ENCODE measurements at places on chromosomes 2 and 18.

- peak; percentile 45 for DNase-seq
Measured at GRCh38 chr2:85266146-85267041, 61.4 kb downstream of the TGOLN2 start.

GRCh38 chr18:78793313-78794070 is 186.1 kb upstream of the SALL3 start:
- DNase-seq: no peak

GRCh38 chr2:179952658-179953057 is 54.4 kb downstream of the CWC22 start:
- DNase-seq: no peak

- DNase-seq: no peak
Measured at GRCh38 chr2:46655551-46656436, 176.4 kb downstream of the TMEM247 start.
